ENCODE measurements at places on chromosomes 11 and 22. TPM values are rescaled to one million over a fixed set of nuclear protein-coding genes. Genes with fewer than 3 reads are reported as not detected.

FAM181B gene
- total RNA-seq: 0.91 TPM

IGF2 gene
- total RNA-seq: 54.1 TPM

C11orf91 gene
- total RNA-seq: not detected

HOATZ gene
- total RNA-seq: 2.6 TPM

TRIM48 gene
- total RNA-seq: not detected

MYRF gene
- 10.6 TPM for total RNA-seq

- no peak within 1 kb of the TSS for H3K27ac ChIP-seq
- H3K4me3 ChIP-seq: no peak within 1 kb of the TSS
- no peaks in the 10 kb centered on the region for H3K27me3 ChIP-seq
Measured at GRCh38 chr11:47448566-47449427, at the start of gene RAPSN. Gene RAPSN (minus strand): TSS chr11:47449136. CDS start chr11:47448964, 172 bp downstream.

GRCh38 chr11:70103256-70103975 is 25.3 kb downstream of the ANO1 start:
- H3K4me3 ChIP-seq: no peak overlapping the region
- H3K4me1 ChIP-seq: peaks cover 25% of the 10 kb centered on the region
- H3K36me3 ChIP-seq: no peaks in the 10 kb centered on the region

GRCh38 chr11:34996958-34997357 is 80.5 kb downstream of the PDHX start:
- H3K4me3 ChIP-seq: no peak overlapping the region
- H3K4me1 ChIP-seq: no peaks in the 10 kb centered on the region
- no peaks in the 10 kb centered on the region for H3K36me3 ChIP-seq
- no peak for DNase-seq
- H3K27me3 ChIP-seq: no peaks in the 10 kb centered on the region
- H3K27ac ChIP-seq: no peak overlapping the region

C1QTNF4 gene
- 15.3 TPM for total RNA-seq

MMP13 gene
- total RNA-seq: not detected

Data from uterus (tissue), 4 donors.